Substantia nigra (tissue), 51 donors: ENCODE measurements at places on chromosomes 5 and 9.

GRCh38 chr5:177301503-177302165 lies 1.9 kb downstream of the RAB24 start:
- no peak for DNase-seq

- DNase-seq = no peak
Measured at GRCh38 chr9:76987594-76988200, 31.8 kb upstream of the FOXB2 start.

DNA sequence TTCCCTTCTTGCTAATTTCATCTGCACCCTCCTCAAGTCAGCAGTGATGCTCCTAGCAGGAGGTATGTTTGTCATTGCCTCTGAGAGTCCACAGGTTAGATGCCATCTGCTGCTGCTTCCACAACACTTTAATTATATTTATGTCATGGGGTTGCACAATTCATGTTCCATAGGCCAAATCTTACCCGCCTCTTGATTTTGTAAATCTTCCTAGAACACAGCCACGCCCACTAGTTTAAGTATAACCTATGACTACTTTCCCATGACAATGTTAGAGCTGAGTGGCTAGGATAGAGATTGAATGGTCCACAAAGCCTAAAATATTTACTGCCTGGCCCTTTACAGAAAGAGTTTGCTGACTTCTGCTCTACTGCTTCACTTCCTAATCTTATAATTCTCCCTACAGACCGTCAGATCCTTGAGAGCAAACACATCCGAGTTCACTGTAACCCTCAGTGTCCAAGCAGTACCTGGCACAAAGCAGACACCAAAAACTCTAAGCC lies 21.1 kb downstream of the LIFR start:
- no peak for DNase-seq

DNA sequence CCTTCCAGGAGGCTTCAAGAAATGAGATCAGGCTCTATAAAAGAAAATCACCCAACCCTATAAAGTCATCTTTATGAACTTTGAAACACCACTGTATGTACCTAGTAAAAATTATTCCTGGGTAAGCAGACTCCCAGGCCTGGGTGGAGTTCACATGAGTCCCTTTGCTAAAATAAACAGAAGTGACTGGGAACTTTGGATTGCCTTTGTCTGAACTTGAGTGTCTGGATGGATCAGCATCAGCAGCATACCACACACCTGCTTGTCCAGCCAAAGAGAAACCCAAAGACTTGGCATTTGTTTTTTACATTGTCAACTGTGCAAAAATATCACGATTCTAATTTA lies 79.6 kb upstream of the CDKN2B start:
- DNase-seq = no peak
